CD4-positive, alpha-beta T cell treated with Interferon gamma for 1 hour (primary cell): ENCODE measurements at places on chromosomes 2 and 18.
A peak's percentile ranks its signal among the peaks of the same experiment; 100 is the strongest.

DNA sequence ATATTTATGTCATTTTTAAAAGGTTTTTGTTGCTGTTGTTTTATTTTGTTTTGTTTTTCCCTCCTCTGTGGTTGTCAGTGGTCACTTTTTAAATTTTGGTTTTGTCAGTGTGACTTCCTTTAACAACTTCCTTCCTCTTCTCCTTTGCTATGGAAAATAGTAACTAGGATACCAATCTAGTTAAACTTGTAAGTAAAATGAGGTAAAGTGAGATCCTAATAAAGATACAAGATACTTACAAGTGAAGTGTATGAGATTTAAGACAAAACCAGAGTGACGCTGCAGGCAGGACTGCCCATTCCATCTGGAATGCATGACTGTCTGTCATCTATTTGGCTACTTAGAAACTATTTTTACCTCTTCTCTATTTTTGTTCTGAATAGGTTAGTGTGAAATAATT, 30.6 kb upstream of the CREB1 start:
- no peak for DNase-seq

GRCh38 chr2:111019381-111019780, 101.3 kb upstream of the BCL2L11 start:
- DNase-seq: no peak

DNA sequence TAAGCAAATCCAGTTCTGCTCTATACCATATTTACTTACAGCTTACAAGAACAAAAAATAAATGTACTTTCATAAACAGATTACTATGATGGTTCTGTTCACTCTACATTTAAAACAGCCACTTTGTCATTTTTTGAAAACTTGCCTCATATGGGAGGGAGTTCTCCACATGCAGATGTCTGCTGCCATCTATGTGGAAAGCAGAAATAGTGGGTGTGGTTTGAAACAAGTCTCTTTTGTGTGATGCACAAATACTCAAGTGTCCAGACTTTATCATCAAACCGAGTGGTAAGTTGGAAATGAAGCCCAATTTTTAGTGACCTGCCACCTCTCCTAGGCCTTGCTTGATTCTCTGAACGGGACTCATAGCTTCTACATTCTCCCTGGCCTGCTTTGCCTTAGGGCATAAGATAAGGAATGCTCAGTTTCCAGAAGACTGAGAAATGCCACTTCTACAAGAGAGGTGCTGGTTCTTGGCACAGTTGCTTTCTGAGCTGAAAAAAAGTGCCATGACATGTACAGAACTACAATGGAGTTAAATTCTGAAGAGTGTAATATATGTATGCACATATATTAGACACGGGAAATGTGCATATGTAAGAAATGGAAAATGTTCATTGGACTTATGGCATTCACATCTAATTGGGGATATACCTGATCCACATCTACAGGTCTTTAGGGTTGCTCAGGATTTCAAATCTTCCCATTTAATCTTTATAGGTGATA, 221.0 kb downstream of the SLC8A1 start:
- DNase-seq: no peak

- no peak for DNase-seq
Measured at GRCh38 chr2:85888020-85888683, 638 bp downstream of the ST3GAL5 start.

- no peak for DNase-seq
Measured at GRCh38 chr2:150624001-150624401, 136.5 kb upstream of the RND3 start.

- DNase-seq: no peak
Measured at GRCh38 chr2:236250286-236250685, 13.9 kb downstream of the ASB18 start.

- DNase-seq: no peak
Measured at GRCh38 chr2:195447323-195447975, 209.6 kb upstream of the SLC39A10 start.

DNA sequence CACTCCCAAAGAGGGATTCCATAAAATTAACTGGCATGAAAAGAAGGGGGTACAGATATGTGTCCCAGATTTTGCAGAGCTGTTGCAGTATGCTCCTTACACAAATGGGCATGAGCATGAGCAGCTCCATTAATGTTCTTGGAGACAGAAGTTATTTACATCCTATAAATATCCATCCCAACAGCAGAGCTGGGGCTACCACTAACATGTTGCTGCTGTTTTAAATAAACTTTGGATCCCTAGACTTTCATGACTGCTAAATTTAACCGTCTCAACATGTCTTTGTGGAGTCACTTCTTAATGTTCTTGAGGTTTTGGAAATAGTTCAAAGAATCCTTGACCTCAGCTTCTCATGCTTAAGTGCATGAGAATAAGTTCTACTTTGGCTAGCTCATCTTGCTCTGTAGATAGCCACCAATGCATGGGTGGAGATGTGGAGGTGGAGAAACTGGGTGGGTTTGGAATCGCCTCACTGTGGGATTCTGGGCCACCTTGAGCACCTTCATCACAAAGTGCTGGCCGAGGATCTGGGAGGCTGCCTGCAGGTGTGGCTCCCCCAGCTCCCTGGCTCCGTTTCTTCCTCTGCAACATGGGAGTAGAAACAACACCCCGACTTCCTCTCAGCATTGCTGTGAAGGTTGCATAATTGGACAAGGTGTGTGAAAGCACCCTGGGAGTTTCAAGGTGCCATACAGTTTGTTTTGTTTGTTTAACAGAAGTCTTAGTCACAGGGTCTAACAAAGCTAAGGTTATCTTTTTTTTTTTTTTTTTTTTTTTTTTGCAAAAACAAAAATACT, 307.2 kb downstream of the MYCN start:
- no peak for DNase-seq

GRCh38 chr2:43790147-43790546, 16.3 kb downstream of the DYNC2LI1 start:
- DNase-seq: no peak

GRCh38 chr2:31522786-31523185, 58.0 kb downstream of the SRD5A2 start:
- no peak for DNase-seq

DNA sequence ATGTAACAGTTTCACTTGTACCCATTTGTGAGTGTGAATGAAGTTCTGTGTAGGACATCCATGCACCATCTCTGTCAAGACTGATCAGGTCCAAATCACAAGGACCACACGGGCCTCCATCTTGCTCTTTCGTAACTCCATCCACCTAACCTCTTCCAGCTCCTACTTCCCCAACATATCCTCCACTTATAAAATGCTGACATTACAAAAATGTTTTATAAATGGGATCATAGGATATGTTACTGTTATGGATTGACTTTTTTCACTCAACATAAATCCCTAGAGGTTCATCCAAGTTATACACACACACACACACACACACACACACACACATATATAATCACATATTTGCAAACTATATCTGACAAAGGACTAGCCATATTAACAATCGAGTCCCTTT, 476.8 kb downstream of the ZNF516 start:
- no peak for DNase-seq

- no peak for DNase-seq
Measured at GRCh38 chr2:170420961-170421687, 243.2 kb downstream of the MYO3B start.

- no peak for DNase-seq
Measured at GRCh38 chr2:220936641-220937197, 635.4 kb downstream of the EPHA4 start.

- DNase-seq: no peak
Measured at GRCh38 chr18:34859496-34859895, 149.4 kb downstream of the DTNA start.

DNA sequence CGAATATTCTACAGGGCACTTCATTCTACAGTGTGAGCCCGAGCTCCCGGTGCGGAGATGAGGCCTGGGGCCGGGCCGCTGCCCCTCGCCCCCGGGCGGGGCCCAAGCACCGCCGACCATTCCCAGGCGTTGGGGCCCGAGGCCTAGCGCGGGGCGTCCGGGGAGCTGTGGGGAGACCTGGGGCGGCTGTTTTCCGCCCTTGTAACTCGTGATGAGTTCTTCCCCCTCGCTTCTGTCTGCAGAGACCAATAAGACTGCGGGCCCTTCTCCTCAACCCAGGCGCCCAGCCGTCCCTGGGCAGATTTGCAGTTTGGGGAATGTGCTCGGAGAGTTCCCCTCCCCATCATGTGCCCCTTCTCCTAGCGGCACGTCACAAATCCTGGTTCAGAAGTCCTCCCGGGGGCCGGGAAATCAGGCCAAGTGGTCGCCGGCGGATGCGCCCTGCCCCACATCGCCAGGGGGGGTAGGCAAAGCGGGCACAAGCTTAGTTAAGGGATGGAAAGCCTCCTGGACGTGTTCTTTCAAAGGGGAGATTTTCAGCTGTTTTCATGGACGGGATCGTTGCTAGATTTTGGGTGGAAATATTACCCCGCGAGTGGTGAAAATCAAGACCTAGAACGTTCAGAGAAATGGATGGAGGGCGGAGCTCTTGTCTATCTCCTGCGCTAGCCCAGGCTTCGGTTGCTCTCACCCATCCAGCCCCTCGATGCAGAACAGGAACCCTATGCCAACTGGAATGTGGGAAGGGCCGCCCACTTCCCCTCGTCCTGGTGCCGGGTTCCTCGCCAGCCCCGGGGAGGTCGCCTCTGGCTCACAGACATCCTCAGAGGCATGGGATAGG, 18.8 kb upstream of the HAAO start:
- DNase-seq: peak; percentile 32

- no peak for DNase-seq
Measured at GRCh38 chr2:48914477-48915089, 159.1 kb upstream of the LHCGR start.

GRCh38 chr2:119476301-119477112, 44.9 kb downstream of the TMEM37 start:
- peak; percentile 7 for DNase-seq

GRCh38 chr2:99150706-99151105, 4.0 kb downstream of the TSGA10 start:
- no peak for DNase-seq

DNA sequence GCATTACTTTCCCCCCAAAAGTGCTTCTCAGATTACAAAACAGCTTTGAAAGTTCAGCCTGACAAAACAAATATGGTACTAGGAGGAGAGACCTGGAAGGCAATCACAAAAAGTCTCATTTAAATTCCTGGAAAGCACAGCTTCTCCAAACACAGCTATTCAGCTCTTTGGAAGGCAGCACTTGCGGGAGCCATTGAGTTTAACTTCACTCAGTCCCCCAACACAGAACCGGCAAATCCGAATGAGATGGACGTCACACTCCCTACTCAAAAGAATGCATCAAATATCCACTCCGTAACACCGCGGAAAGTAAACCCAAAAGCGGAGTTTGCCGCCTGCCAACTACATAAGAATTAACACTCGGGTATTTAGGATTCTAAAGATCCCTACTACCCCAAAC, 638 bp downstream of the ST6GAL2 start:
- no peak for DNase-seq

- no peak for DNase-seq
Measured at GRCh38 chr2:28577791-28578680, 82.2 kb downstream of the PLB1 start.

DNA sequence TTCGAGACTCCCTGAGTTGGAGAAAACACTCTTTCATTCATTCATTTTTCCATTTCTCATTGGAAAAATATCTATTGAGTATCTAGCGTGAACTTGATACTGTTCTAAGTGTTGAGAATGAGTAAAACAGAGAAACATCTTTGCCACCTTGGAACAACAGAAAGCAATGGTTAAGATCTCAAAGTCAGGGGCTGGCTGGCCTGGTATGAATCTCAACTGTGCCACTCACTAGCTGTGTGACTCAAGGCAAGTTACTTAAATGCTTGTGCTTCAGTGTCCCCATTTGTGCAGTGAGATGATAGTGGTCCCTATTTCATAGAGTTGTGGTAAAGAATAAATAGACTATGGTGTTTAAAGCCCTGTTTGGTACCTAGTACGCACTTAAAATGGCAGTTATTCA, 415.2 kb downstream of the NBAS start:
- no peak for DNase-seq

GRCh38 chr2:127511917-127512316, 14.4 kb downstream of the IWS1 start:
- DNase-seq: no peak

GRCh38 chr18:68376926-68377325, 338.0 kb downstream of the TMX3 start:
- no peak for DNase-seq

GRCh38 chr2:68837861-68838341, 33.3 kb downstream of the BMP10 start:
- DNase-seq: no peak

DNA sequence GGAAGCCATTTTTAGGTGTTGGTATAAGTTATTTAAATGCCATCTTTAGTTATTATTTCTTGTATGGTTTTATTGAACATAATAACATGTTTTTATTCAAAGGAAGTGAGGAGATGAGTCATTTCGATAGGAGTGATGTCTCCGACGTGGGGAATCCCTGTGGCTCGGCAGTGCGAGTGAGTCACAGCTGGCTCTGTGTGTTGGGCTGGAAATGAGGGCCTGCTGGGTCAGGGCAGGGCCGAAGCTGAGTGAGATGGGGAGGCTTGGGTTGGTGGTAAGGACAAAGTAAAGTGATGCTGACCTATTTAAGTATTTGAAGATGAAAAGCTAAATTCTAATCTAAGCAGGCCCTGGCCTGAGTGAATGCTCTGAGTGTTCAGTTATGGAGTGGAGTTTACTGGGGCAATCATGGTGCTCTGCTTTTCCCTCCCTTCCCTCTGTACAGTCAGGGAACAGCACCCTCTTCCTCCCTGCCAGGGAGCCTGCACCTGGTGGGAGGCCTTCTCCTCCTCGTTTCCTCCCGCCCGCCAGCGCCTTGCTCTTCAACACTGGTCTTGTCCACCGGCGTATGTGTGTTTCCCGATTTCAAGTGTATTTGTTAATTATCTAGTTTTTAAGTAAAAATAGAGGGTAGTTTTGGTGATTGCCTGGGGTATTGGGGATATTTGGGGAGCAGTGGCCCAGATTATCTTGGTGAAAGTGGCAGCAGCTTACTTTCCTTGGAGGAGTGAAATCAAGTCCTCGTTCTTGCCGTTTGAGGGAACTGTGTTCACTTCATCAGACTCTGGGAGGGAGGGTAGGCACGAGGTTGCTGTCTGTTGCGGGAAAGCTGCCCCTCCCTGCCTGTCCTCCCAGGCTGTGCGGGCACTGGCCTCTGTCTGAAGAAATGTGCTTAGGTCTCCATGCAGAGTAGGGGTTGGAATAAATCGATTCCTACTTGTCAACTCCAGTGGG, 157.0 kb downstream of the LDLRAD4 start:
- peak; percentile 82 for DNase-seq

GRCh38 chr18:24075767-24076597, 61.4 kb downstream of the TTC39C start:
- DNase-seq: peak; percentile 24

GRCh38 chr2:49154140-49154539, at the start of gene FSHR:
TSS of gene FSHR (minus strand) at chr2:49154515. CDS start at chr2:49154417, 98 bp downstream.
- DNase-seq: no peak

DNA sequence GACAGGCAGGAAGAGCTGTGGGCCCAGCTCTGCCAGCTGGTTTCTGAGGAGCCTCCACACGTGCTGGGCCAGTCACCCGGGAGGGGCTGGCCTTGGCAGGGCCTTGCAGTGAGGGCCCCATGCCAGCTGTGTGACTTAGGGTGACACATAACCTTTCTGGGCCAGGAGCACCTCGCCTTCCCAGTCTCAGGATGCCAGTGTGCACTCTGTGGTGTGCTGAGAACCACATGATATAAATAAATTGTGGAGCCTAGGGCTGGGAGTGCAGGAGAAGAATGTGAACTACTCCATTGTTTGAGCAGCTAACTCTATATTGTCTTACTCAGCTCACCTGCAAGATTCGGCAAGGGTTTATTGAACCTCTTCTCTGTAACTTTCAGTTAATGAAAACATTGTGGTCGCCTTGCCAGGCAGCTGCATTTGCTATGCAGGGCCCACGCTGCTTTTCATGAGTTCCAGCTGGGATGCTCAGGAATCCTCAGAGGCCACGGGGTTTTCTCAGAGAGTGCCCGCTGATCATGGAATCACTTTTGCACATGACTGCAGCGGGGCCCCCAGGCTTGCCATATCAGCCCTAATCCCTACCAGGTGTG, 222.3 kb downstream of the SH3RF3 start:
- no peak for DNase-seq
